Melanocyte of skin (primary cell): ENCODE measurements at places on chromosomes 16 and 17. TPM values are rescaled to one million over a fixed set of nuclear protein-coding genes. Genes with fewer than 3 reads are reported as not detected.

The DNAAF8 gene
- 0.33 and 0.46 TPM in 2 replicates for total RNA-seq

The TEX14 gene
- 0.36 and 0.69 TPM in 2 replicates for total RNA-seq

The ACSM3 gene
- total RNA-seq = 2.0 and 4.5 TPM in 2 replicates

The CCL7 gene
- total RNA-seq = 1.1 and 1.7 TPM in 2 replicates

The RUSF1 gene
- total RNA-seq = 36.5 and 52.0 TPM in 2 replicates
